ENCODE measurements at places on chromosomes 6 and 20. TPM values are rescaled to one million over a fixed set of nuclear protein-coding genes. Genes with fewer than 3 reads are reported as not detected.

DNA sequence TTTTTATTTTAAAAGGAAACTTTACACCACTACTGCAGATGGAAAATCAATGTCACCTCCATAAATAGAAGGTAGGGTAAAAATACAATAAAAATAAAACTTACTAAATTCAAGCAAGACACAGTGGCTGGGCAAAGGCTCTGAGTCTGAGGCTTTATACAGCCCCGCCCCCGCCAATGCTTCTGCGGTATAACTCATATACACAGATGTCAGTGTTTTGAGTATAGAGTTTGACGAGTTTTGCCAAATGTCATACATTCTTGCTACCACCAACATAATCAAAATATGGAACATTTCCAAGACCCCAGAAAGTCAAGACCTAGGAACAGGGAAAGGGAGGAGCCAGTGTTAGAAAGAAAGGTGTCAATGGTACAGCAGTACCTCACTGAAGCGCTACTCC is 12.8 kb downstream of the NFATC2 start:
- DNase-seq = no peak

- no peak for DNase-seq
Measured at GRCh38 chr6:124974771-124975377, 12.6 kb downstream of the RNF217 start.

The OR2J3 gene
- total RNA-seq = not detected

- DNase-seq = no peak
Measured at GRCh38 chr20:40961686-40962640, 66.7 kb upstream of the TOP1 start.

DNA sequence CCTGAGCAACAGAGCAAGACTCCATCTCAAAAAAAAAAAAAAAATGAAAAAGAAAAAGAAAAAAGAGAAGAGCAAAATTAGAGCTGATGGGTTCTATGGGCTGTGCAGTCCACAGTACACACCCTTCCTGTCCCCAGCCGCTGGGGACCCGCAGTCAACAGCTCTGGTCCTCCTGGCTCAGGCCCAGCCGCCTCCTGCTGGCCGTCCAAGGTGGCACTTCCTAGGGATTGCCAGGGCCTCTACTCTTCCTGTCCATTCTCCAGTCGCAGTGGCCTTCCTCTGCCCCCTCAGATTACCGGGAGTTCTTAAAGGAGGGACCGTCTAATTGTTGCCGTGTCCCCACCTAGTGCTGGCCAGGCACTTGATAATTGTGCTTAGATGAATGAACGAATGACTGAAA is 41.7 kb downstream of the TMEM242 start:
- DNase-seq = no peak

The RBM24 gene
- not detected for total RNA-seq
